ENCODE measurements at places on chromosomes 6 and 20.

DNA sequence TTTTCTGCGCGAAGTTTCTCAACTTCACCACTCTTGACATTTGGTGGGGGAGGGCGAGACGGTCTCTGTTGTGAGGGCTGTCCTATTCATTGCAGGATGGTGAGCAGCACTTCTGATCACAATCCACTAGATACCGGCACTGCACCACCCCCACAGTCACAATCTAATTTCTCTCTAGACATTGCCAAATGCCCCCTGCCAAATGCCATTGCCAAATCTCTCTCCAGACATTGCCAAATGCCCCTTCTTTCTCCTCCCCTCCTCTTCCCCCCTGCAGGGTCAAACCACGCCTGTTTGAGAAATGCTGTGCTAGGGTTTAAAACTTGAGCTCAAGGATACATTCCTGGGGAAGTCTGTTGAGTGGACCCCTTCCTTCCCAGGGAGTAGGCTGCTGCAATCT lies 603.5 kb upstream of the CDH4 start:
- DNase-seq: no peak

DNA sequence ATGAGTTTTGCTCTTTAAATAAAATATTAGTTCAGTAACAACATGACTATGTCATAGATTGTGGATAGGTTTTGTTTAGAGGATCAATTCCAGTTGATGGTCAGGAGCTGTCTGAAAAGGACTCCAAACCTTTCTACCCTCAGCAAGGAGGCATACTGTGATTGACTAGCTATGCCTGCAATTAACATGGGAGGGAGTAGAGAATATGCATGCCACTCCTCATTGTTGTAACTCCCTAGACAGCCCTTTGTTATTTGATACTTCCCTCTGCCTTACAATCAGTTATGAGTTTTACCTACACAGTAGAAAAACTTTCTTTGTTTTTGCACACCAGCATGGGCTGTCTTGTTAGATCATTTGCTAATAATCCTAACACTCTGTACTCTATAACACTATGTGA lies 1418.5 kb downstream of the KHDRBS2 start:
- DNase-seq: no peak

- no peak for DNase-seq
Measured at GRCh38 chr6:167965592-167966539, 31.6 kb upstream of the KIF25 start.

GRCh38 chr20:6034134-6034969 lies 19.5 kb downstream of the LRRN4 start:
- DNase-seq: no peak

GRCh38 chr6:88171312-88171711 lies 5.2 kb upstream of the CNR1 start:
- no peak for DNase-seq

- no peak for DNase-seq
Measured at GRCh38 chr6:110357664-110358552, at the start of gene METTL24. TSS of gene METTL24 (minus strand) at chr6:110358349. CDS start at chr6:110358272, 77 bp downstream.

GRCh38 chr20:24772667-24773066 lies 176.4 kb upstream of the CST7 start:
- DNase-seq: no peak

GRCh38 chr6:36249536-36249935 lies 20.3 kb upstream of the PNPLA1 start:
- DNase-seq: no peak

DNA sequence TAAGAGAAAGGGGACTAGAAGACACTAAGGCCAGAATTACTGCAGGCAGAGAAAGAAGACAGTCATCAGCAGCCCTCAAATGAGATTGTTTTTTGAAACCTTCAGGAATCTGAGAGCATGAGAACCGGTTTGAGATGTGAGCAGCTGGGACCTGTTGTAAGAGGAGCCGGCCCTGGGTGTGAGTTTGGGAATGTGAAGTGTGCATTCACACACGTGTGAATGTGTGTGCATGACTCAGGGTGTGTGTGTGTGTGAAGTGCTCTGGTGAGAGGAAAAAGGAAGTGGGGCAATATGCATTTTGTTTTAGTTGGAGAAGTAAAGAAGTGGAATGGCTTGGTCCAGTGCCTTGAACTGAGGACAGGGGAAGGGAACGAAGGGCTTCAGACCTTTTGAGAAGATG lies 4.3 kb downstream of the SCUBE3 start:
- DNase-seq: no peak

GRCh38 chr6:30724906-30725667 lies 4.9 kb downstream of the TUBB start:
- no peak for DNase-seq

DNA sequence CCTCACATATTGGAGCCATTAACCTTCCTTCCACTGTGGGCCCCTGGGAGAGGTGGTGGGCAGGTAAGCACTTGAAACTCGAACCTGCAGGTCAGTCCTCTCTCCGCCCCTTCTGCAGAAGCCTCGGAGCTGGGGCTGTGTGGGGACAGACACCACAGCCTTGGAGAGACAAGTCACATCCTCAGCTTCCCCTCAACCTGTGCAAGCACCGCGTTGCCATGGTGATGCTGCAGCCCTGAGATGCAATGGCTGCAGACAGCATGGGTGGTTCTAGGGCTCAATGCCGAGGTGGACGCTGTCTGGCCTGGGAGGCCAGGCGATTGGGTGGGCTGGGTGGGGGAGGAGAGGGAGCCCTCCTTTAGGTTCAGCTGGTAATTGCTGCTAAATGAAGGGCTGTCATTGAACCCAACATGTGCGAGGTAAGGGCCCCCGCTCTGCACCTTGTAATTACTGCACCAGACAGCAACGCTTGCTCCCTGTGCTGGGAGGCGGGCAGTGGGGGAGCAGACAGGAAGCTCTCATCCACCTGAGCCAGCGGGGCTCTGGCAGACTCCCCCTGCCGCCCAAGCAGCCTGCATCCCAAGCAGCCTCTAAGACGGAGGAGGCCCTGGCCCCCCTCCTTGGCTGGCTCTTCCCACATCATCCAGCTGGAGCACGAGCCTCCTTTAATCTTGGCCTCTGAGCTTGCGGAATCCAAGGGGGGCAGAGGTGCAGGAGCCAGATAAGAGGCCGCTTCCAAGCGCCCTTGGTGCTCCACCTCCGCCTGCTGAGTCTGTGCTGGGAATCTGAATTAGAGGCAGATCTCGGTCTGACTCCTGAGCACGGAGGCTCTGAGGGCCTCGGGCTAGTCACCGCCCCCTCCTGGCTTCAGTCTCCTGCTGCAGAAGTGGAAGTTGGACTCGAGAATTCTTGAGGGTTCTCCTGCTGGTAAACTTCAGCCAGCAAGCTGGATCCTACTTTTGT lies 39.8 kb upstream of the CDH22 start:
- peak; percentile 20 for DNase-seq

- peak; percentile 94 for DNase-seq
Measured at GRCh38 chr20:63628246-63628975, 1.5 kb upstream of the GMEB2 start.

- no peak for DNase-seq
Measured at GRCh38 chr20:49306903-49307620, 29.2 kb upstream of the ZNFX1 start.

GRCh38 chr20:49938173-49939163 lies 2.3 kb downstream of the RNF114 start:
- DNase-seq: no peak

GRCh38 chr6:168222115-168223043 lies 97.2 kb downstream of the DACT2 start:
- no peak for DNase-seq

DNA sequence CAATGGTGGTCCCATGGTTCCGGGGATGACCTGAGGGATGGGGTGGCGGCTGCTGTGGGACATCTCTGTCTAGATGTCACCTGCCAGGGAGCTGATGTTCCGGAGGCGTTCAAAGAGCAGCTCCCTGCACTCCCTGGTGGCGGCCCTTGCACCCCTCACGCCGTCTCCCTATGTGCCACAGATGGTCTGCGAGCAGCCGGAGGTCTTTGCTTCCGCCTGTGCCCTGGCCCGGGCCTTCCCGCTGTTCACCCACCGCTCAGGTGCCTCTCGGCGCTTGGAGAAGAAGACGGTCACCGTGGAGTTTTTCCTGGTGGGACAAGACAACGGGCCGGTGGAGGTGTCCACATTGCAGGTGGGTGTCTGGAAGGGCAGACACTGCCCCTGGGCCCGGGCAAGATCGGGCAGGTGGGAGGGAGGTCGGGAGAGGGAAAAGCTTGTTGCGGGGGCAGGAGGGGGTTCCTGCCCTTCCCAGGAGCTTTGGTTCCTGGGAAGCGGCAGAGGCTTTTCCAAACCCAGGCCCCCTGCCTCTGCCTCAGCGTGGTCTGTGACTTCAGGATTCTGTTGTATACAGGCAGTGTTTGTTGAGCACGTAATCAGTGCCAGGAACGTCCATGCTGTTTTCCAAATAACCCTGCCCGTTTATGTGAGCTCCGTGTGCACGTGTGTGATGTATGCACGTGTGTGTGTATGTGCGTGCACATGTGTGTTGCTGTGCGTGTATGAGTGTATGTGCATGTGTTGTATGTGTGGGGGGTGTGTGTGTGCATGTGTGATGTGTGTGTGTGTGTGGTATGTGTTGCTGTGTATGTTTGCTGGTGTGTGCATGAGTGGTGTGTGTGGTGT lies 1.9 kb downstream of the NPEPL1 start:
- DNase-seq: no peak

- no peak for DNase-seq
Measured at GRCh38 chr6:117007659-117008058, 130.6 kb downstream of the RFX6 start.

GRCh38 chr20:32325706-32326503 lies 32.2 kb upstream of the ASXL1 start:
- DNase-seq: peak; percentile 49

- DNase-seq: no peak
Measured at GRCh38 chr6:165823609-165824326, 160.7 kb upstream of the PDE10A start.

All from SW 1271 (cell line).